T-helper 1 cell (primary cell): ENCODE measurements at places on chromosomes 13 and 19.

DNA sequence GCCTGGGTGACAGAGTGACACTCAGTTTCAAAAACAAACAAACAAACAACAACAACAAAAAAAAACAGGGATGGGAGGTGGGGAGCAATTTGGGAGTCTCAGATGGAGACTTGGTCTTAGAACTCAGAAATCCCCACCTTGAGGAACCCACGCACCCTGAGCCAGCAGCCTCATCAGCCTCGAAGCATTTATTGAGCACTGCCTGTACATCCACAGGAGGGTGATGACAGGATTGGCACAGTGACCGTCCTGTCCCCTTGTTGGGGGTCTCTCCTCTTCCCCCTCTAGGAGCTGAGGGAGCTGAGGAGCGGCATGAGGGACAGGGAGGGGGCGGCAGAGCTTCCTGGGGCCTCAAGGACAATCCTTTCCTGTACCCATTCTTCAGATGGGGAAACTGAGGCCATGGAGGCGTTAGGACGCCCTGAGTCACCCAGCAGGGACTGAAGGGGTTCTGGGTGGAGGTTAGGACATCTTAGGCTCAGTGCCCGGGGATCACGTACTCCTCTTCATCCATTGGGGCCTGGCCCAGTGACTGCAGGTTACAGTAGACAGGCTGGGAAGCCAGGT lies 5.6 kb downstream of the GDF15 start:
- no peak for DNase-seq

DNA sequence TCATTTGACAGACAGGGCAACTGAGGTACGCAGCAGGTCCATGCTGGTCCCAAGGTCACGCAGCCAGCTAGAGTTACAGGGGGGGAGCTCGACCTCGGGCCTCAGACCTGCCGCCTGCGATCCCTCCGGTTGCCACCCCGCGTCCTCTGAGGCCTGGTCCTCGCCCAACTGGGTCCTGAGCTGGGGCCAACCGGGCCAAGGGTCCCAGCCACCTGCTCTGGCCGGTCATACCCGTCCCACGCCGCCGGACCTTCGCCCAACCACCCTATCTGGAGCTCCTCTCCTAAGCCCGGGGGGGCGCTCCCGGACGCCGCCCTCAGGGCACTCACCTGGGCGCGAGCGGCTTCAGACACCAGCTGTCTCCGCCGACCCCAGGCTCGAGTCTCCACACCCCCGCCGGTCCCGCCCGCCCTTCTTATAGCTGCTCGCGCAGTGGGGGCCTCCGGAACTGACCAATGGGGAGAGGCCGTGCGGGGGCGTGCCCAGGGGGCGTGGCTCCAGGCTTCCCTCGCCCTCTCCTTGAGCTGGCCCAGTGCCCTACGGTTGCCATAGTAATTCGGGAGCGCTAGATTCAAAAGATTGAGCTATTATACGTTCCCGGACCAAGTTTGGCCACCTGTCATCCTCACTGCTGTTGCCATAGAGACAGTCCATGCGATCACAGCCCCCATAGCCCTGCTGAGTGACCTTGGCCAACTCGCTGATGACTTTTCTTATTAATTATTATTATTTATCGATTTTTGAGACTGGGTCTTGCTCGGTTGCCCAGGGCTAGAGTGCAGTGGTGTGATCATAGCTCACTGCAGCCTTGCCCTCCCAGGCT lies at the start of gene PLIN5:
Gene PLIN5, minus strand, starts transcription at position 389 of the 823 bp plus-strand sequence. CDS start 1,150 bp downstream, outside the sequence.
- DNase-seq: no peak

GRCh38 chr19:5345895-5346386 lies 5.3 kb upstream of the PTPRS start:
- no peak for DNase-seq

DNA sequence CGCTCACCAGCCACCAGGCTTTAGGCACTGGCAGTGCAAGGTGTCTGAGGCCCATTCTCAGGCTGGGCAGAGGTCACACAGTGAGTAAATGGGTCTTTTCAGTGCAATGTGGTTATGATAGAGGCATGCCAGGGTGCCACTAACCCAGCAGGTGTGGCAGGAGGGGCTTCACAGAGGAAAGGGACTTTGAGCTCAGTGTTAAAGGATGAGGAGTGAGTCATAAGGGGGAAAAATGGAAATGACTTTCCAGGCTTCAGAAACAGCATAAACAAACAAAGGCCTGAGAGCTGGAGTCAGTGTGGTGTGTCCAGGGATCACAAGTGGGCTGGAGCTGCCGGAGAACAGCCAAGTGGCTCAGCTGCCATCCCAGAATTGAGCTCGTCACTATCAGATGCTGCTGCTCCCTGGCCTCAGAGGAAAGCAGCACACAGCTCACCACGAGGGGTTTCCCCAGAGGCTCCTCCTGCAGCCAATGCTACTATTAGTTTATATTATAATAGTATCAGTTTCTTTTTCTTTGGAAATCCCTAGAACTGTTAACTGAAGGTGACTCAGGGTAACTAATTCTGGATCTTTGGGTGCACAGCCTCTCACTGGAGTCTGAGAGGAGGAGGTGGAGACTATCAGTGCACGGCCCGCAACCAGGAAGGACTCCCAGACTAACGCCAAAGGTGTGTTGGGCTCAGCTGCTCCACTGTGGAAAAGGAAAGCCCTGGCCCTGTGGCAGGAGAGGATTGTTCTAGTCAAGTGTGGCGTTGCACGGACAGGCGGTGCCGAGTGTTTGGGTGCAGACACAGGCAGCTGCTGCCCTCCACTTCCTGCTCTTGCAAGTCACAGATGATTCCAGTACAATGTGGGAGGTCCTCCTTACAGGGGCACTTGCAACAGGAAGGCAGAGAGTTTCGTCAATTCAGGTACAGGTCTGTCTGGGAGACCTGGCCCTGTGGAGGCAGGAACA lies 39.5 kb downstream of the DHRS12 start:
- DNase-seq: peak; percentile 30

GRCh38 chr13:29452773-29453616 lies 142.5 kb downstream of the SLC7A1 start:
- DNase-seq: no peak

- DNase-seq: no peak
These were observed 2.9 kb downstream of the ARHGEF7 start for GRCh38 chr13:111117961-111118360.

DNA sequence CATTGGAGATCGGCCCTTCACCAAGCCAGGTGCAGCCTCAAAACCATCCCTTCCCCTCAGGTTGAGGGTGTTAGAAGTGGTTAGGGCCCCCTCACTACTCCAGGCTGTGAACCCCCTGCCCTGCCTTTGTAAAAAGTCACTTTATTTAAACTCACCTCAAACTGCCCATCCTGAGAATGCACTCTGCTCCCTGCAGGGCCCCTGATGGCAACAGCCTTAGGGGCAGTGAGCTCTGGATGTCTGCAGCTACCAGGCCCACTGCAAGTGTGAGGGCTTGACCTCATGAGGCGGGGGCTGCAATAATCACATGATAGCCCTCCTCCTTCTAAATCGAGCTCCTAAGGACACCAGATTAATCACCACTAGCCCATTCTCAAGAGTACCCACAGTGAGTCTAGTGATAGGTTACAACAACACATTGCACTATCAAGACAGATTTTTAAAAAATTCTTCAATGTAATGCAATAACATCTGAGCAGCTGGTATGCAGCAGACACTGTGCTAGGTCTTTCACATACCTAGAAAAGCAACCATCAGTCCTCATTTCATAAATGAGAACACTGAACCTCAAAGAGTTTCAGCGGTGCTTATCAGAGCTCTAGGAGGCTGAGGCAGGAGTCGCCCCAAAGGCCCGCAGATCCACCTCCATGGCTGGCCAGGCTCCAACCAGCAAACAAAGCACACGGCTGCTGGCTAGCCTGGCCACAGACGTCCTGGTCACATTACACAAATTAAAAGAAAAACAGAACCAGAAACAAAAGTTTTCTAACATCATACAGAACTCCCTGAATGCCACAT lies 26.0 kb downstream of the SLC7A1 start:
- no peak for DNase-seq

DNA sequence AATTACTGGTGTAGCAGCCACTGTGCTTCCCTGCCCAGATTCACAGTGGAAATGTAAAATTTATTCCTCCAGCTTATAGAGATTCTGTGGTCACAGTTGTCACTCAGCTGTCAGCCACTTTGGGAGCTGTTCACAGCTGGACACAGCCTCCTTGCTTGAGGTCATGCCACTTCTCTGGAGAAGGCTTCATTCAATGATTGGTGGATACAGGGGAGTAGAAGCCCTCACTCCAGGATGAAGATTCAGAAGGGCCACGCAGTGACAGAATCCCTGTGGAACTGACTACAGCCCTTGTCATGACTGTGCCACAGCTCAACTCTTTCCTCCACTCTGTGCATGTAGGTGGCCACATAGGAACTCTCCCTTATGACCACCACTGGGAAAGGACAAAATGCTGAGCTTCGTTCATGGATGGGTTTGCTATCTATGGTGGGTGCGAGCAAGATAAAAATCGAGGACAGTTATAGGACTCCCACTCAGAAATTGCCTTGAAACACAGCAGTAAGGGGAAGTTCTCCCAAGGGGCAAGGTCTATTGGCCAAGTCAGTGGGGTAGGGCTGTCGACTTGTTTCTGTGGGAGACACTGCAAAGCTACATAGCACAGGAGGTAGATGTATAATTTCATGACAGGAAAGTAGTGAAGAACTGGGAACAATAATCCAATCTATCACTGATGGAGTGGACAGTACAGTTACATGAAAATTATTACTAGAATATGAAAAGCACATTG lies 98.7 kb downstream of the CCNA1 start:
- no peak for DNase-seq

- no peak for DNase-seq
These were observed 98.5 kb upstream of the PABPC3 start for GRCh38 chr13:24997367-24997967.

DNA sequence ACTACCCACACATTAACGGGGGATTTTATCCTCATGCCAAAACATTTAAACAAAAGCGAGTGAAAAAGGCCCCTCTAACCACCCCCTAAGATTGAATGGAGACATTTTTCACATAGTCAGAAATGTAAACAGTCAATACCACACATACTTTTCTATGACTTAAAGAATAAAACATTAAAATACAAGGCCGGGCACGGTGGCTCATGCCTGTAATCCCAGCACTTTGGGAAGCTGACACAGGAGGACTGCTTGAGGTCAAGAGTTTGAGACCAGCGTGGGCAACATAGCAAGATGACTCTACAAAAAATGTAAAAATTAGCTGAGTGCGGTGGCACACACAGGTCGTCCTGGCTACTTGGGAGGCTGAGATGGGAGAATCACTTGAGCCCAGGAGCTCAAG lies 47.3 kb downstream of the MPHOSPH8 start:
- no peak for DNase-seq

- DNase-seq: no peak
These were observed 29.9 kb downstream of the GPR42 start for GRCh38 chr19:35400773-35401100.

GRCh38 chr19:52536448-52536800 lies 9.0 kb downstream of the ZNF808 start:
- DNase-seq: peak; percentile 59

DNA sequence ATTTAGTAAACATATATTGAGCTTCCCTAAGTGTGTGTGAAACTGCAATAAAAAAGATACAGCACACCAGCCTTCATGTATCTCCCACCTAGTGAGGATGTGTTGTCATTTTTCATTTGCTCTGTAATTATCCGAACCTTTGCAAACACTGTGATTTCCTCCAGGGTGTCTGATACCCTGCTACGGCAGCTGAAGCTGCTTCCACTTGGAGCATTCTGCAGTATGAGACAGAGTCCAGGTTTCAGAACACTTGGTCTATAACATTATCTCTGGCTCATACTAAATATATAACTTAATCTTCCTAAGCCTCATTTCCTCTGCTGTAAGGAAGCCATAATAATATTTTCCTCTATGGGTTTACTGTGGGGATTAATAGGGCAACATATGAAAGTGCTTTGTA lies 1338.1 kb upstream of the SLC10A2 start:
- no peak for DNase-seq

DNA sequence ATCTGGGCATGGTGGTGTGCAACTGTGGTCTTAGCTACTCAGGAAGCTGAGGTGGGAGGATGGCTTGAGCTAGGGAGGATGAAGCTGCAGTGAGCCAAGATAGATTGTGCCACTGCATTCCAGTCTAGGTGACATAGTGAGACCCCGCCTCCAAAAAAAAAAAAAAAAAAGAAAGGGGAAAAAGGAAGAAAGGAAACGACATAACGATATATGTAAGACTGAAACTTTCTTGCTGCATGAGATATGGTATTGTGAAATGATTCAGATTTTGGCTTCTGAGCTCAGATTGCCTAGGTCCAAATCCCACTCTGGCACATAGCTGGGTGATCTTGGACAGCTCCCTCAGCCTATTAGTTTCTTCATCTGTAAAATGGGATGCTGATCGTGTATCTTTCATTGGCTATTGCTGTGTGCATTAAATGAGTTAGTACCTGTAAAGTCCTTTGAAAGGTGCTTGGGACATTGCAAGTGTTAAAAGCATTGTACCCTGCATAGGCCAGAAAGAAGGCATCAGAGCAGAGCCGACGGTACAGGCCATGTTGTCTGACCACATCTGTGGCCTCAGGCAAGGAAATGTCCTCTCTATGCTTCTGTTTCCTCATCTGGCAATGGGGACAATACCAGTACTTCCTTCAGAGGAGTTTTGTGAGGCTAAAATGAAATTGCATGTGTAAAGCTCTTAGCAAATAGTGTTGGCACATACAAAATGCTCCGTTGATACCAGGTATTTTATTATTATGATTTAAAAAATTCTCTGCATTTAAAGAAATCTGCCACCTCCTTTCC lies 32.6 kb upstream of the SLC46A3 start:
- DNase-seq: no peak

DNA sequence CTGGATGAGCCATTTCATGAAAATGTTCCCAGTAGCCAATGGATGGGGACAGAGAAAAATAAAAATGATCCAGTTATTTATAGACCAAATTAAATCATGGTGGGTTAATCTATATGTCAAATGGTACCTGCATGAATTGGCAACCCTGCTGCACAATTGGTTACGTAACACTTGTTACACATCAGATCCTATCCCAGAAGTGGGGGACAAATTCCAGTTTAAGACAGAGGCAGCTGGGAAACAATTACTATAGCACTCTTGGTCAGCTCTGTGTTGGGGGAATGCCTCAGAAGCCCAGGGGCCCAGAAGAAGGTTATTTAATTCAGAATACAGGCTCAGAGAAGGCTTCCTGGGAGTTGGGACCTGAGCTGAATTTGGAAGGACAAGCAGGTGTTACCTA lies 81.1 kb upstream of the FLT1 start:
- no peak for DNase-seq

DNA sequence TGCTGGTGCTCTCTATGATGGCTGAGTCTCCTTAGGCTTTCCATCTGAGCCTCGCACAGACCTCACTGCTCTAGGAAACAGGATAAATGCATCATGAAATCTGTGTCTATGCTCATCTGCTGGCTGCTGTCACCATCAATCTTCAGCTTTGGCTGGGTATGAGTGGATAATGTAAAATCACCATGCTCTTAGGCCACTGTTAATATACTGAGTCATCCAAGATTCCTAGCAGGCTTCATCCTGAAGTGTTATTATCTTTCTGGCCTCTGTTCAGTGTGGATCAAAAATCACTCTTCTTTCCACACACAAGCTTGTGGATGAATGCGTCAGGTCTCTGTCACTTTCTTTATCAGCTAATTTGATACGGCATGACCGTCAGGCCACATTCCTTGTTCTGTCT lies 317.4 kb downstream of the NALCN start:
- DNase-seq: no peak
